ENCODE measurements at places on chromosomes 3 and 15.
A peak's percentile ranks its signal among the peaks of the same experiment; 100 is the strongest.

GRCh38 chr15:65512807-65513416 lies 4.6 kb downstream of the DPP8 start:
- no peak for DNase-seq

GRCh38 chr3:62445275-62445674 lies 71.9 kb upstream of the FEZF2 start:
- no peak for DNase-seq

DNA sequence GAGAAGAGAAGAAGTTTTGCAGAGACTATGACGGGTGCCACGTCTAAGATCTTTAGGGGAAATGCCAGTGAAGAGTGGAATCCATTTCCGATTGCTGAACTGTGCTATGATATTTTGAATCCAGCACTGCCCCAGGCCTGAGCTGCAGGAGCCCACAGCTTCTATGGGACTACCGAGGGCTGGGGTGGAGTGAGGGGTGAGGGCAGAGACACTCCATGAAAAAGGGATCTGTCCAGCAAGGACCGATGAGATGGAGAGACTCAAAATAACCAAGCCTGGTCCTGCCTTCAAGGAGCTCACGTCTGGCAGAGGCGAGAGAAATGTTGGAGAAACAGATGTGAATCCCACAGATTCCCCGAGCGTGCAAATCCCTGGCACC lies 79.8 kb upstream of the MEF2A start:
- DNase-seq = no peak

GRCh38 chr3:78221300-78221699 lies 1181.4 kb downstream of the ROBO2 start:
- DNase-seq = no peak

- no peak for DNase-seq
These were observed 111.9 kb upstream of the KLHL25 start for GRCh38 chr15:85906640-85907039.

DNA sequence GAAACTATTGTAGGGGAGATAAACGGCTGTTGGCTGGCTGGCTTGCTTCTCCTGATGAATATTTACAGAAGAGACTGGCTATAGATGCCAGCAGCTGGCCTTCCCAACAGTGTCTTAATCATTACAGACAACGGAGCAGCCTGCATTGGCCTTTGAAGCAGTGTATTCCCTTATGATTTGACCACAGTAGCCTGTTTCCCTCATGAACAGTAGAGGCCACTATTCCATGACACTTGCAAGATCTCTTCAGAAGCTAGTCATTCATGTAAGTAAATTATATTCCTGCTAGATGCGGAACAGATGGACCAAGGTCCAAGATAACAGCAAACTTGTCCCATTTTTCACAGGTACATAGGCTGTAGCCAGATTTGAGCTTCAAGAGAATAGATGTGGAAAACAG lies 47.3 kb downstream of the TMCO5A start:
- DNase-seq = no peak

DNA sequence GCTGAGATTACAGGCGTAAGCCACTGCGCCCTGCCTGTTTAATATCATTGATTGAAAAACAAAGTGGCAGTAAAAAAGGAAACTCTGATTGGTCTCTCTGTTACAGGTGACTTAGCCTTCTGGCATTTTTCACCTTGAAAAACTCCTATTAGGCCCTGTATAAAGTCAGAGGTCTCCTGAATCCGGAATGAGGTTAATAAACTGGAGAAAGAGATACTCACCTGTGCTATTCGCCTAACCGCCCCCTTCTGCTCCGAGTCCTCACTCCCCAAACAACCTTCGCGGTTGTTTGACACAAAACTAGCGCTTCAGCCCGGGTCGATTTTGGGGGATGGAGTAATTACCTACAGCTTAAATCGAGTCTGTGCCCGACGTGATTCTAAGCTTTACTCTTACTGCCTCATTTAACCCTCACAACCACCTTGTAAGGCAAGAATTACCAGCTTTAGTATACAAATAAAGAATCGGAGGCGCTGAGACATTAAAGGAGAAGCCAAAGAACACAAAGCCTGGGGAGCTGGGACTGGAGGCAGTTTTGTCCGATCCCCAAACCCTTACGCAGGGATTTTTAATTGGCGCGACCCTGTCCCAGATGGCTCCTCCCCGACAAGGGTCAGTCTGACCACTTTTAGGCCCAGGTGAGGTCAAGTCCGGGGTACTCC lies 441 bp downstream of the CEP70 start:
- no peak for DNase-seq

DNA sequence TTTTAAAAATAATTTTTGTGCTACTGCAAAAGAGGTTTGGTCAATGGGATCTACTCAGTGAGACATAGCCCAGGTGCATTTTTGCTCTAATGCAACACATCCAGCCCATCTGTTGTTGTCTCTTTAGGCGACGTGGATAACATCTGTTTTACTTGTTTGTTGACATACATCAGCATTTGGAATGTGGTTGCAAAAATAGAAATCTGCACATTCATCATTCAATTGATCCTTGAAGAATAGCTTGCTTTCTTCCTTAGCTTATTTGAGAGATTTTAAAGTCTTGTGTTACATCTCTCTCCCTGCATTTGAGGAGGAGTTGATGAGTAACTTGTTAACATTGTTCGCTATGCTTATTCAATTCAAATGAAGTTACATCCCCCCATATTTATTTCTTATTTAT lies 1202.3 kb downstream of the NSUN3 start:
- no peak for DNase-seq

DNA sequence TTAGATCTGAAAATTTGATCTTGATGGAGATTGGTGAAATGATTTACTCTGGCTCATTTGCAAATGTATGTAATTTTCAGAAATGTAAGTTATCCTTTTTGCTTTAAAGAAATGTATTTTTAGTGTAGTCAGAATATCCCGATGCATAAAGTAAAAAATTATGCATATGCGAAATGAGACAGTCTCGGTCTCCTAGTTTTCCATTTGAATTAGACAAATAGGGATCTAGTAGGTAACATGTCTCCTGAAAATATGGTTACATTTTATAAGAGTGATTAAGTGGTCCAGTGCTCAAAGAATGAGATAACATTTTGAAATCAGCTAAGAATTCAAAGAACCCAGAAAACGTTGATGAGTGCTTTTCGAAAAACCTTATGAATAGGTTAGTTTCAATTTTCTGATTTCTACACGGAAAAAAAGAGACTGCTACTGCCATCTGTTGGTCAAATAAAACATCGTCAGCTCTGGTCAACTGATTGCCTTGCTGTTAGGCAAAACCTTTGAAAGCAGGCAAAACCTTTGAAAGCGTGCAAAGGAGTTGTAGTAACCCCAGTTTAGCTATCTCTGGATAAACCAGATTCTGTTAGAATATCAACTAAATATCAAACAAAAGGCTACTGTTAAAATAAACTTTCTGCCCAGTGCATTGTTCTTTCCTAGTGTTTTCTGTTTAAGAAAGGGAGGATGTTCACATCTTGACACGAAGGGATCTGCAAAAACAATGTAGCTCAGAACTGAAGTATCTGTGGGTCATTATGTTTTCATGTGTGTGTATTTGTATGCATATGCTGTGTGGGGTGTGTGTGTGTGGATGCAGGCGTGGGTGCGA lies 59.3 kb upstream of the CHMP2B start:
- DNase-seq = peak; percentile 20

DNA sequence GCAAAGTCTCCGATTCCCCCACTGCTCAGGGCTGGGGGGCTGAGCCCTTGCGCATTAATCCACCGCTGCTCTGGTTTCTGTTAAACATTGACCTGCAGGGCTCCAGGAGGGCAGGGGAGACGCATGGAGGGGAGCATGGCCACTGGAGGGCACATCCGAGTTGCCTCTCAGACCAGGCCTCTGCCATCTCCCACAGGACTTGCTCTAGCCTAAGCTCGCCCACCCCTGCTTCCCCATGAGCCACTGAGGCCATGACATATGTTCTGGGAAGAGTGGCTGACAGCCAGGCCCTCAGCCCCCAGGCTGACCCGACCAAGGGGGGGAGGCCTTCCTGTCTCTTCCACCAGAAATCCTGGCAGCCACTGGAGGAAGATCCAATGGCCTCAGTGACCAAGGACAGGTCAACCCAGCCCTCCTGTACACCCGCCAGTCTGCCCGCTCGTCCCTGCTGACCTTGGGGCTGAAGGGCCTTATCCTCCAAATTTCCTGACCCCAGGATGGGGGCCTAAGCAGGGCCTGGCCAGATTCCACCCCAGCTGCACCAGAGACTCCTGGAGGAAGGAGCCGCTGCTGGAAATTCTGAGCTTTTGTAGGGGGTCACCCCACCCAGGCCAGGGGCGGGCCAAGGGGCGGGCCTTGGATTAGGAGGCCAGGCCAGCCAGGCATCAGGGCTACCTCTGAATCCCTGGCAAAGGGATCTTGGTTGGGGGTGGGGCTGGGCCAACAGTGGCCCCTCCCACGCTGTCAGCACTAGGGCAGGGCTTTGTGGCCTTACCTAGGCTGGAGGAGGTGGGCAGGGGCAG lies at the start of gene HYAL1:
HYAL1 (minus strand) TSS at position 562 of the 803 bp plus-strand sequence. CDS start 618 bp downstream, outside the sequence.
- no peak for DNase-seq

DNA sequence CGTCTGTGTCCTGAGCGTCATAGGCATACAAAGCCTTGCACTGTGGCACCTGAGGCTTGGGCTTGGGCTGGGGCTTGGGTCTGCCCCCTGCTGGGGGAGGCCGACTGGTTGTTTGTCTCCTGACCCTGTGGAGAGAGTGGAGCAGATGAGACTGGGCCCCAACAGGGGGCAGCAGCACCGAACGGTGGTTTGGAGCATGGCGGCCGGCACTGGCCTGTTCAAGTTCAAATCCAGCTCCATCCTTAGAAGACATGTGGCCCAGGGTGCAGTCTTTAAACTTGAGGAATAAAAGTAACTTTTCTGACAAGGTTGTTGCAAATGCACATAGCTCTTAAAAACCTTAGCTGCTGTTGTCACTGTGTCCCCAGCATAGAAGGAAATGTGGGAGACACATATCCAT lies 33.3 kb downstream of the CCNB2 start:
- peak; percentile 22 for DNase-seq

DNA sequence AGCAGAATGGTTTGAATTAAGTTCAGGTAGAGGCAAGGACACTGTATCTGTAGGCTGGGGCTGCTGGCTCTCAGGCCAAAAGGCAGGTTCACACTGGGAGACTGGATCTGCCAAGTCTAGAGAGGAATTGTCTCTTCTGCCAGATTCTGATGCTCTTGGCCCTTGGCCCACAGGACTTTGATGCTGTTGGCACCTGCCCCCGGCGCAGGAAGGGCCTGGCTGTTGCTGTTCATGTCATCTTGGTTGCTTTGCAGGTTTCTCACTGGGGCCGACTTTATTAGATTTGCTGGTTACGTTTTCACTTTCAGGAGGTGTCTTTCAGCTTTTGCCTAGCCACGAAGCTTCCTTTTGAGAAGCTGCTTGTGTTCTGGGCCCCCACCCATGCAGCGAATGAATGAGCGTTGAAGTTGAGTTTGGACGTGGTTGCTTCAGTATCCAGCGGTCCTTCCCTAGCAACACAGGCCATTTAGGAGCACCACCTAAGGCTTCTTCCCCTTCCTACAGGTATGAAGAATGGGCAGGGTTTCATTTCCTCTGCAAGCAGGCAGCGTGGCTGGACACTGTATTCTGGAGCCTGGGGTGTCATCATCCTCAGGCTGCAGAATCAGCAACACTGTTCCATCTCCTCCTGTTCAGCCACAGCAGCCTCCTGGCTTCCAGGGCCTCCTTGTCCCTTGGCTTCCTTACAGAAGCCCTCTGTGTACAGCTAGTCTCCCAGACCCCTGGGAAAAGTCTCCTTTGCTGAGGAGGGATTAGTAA lies 65.6 kb upstream of the PRR23C start:
- DNase-seq = no peak

Measured in activated CD4-positive, alpha-beta T cell treated with anti-CD3 and anti-CD28 coated beads for 24 hours (primary cell).